ELF-1 (cell line): ENCODE measurements at places on chromosomes 3 and 15.

- no peak for DNase-seq
These were observed 55.9 kb downstream of the LIPC start for GRCh38 chr15:58487724-58488120.

- no peak for DNase-seq
These were observed 44.5 kb downstream of the OXNAD1 start for GRCh38 chr3:16309558-16309957.

DNA sequence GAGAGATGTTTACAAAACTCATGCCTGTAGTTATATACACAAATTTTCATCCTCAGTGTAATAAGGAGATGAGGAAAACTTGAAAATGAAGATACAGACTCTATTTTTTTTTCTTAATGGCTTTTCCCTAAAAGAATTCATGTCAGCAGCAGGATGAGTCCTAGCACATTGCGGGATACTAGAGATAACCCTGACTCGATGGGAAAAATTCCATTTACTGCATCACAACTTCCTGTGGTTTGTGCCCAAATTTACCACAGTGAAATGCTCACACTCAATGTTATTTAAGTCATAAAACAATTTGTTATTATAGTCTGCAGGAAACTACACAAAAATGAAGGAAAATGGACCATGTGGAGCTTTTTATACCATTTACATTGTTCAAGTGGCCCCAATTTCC, 581.9 kb upstream of the ZNF717 start:
- no peak for DNase-seq

- DNase-seq, result no peak
These were observed 24.1 kb downstream of the ZBTB38 start for GRCh38 chr3:141392416-141392815.

GRCh38 chr3:72351536-72351935, 496.7 kb downstream of the SHQ1 start:
- DNase-seq, result no peak
